Fibroblast of gingiva (primary cell): ENCODE measurements at places on chromosomes 6 and 20.
A peak's percentile ranks its signal among the peaks of the same experiment; 100 is the strongest.

DNA sequence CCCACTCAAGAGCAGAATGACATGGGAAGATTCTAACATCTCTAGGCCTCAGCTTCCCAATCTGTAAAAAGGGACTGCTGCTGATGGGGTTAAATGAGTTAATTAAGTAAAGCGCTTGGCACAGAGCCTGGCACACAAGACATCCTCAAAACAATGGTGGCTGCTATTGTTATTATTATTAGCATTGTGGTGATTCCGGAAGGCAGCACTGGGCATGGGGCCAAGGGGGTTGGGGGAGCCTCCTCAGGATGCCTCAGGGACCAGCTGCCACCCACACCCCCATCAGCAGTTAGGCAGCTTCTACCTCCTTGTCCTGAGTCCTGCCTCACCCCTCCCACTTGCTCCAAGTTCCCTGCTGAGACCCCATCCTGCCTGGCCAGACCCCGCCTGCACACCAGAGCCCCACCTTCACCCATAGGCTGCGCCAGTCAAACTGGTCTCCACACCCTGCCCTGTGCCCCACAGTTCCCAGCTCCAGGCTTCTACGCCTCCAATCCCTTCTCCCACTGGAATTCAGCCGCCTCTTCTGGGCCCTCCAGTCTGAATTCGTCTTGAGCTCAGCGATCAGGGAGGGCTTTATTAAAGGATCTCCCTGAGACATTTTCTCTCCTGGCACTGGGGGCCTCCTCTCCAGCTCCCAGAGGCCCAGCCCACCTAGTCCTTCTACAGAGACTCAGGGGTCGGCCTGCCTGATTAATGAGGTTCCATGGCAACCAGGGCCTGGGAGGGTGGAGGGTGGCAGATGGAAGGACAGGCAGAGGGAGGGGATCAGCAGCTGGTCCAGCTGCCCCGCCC is 1.5 kb downstream of the E2F1 start:
- DNase-seq = no peak

DNA sequence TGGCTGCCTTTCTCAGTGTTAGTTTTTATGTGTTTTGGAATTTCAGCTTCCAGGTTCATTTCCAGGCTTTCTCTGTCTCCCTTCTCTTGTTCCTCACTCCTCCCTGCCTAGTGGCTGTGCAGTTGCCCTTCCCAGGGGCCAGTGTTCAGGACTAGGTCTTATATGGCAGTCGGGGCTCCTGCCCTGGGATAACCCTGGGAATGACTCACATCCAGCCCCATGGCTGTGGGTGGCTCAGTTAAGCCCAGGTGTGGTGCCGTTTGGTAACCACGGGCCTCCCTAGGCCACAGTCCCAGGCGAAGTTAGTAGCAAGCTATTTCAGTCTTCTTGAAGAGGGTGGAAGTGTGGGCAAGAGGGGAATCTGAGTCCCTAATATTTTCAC is 57.4 kb upstream of the DDR1 start:
- no peak for DNase-seq

DNA sequence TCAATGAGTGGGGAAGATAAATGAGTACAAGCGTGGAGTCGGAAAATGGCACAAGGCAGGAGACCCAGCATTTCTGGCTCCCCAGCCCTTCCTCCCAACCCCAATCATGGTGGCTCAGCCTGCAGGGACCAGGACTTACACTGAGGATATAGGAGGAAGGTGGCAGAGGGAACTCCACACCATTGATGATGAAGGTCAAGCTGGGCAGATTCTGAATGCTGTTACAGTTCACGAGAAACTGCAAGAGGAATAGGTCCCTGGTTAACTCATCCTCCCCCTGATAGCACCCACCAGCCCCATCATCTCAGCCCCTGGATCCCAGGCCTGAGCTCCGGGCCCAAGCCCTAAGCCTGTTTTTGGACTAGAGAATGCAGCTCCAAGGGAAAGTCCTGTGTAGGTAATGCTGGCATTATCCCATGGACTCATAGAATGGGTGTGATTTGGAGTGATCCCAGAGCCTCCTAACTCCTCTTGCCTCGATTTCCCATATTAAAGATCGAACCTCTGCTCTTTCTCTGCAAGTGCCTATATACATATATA is 2.3 kb upstream of the TFEB start:
- no peak for DNase-seq

DNA sequence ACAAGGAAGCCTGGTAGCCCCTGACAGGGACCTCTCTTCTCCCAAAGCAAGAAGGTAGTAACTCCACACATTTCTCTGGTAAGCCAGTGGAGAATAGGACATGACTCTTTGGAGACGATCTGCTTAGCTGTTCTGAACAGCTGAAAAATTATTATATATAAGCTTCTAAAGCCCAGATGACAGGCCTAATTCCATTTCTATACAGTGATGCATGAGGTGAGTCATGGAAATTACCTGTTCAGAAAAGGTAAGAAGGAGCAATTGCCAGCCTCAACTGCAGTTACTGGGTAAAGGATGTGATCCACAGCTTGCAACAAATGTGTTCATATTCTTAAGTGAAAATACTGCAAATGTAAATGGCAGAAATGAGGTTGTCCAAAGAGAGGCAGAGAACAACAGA is 54.0 kb downstream of the PREP start:
- no peak for DNase-seq

DNA sequence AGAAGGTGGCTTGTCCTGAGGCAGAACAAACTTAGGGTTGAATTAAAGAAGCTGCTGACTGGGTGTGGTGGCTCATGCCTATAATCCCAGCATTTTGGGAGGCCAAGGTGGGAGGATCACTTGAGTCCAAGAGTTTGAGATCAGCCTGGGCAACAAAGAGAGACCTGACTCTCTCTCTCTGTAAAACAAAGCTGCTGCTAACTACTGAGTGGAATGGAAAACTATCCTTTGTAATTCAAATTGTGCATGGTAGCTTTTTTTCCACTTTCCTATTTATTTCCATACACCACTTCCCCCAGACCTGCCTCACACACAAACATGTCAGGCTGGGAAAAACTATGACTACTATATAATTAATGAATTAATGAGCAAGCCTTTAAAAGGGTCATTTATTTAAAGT is 437.1 kb downstream of the CDC5L start:
- no peak for DNase-seq

- no peak for DNase-seq
Measured at GRCh38 chr20:43726811-43727338, at the start of gene GTSF1L. Gene GTSF1L (minus strand): TSS chr20:43727002. CDS start chr20:43726694, 308 bp downstream.

DNA sequence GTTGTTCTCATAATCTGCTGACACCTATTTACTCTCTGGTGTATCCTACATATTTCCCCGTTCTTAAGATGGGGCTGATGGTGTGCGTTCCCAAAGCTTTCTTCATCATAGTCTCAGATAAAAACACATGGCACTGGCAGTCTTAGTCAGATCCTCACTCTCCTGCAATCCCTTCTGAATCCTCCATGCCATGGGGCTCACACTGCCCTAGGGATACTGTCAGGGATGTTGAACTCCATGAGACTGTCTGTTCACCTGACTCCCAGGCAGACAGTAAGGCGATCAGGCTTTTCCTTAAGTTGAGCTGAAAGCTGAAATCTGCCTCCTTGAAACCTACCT is 76.0 kb downstream of the SLX4IP start:
- DNase-seq = no peak

- no peak for DNase-seq
Measured at GRCh38 chr20:36873498-36874189, 2.3 kb upstream of the TLDC2 start.

DNA sequence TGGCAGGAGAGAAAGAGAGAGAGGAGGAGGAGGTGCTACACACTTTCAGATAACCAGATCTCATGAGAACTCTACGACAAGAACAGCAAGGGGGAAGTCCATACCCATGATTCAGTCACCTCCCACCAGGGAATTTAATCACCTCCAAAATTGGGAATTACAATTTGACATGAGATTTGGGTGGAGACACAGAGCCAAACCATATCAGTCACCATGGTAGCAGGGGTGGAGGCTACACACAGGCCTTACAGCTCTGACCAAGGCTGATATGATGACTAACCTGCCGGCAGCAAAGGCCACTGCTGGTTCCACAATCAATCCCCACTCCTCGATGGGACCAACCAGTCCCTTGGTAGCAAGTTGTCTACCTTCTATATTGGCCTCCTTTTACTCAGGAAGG is 13.6 kb upstream of the RBM24 start:
- no peak for DNase-seq

DNA sequence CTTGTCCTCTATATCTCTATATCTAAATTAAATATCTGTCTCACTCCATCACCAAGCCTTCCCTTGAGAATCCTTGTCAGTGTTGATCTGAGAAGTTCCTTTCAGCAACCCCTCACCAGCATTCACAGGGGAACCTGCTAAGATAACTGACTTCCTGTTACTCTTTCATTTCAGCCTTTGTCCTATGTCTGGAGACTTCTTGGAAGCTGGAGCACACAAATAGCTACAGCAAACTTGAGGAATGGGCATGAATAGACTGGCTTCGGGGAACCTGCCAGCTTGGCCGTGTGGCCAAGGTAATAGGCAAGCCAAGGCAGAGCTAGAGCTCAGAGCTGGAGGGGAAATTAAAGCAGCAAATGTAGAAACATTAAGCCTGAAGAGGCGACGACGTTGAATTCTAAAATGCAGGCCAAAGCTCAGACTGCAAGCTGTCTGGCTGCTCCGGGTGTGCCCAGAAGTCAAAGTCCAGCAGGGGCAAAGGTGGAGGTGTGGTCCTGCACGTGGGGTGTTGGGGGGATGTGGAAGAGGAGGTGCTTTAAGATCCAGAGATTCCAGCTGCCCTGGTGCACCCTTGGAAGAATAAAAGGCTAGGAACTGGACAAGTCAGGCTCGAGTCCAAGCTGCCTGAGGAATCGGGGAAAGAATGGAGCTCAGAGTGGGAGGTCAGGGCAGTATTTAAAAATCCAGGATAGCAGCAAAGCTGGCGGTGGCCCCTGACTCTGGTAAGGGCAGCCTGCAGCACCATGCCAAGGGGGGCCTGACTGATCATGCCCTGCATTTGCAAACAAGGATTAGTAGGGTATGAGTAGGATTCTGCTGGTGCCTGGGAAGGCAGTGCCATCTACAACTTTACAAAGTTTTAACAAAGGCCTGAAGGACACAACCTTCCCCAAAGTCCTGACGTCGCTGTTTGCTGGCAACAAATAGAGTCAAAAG is 185.0 kb upstream of the SGK1 start:
- DNase-seq = no peak

- DNase-seq = no peak
Measured at GRCh38 chr6:54578261-54578660, 268.3 kb upstream of the FAM83B start.

DNA sequence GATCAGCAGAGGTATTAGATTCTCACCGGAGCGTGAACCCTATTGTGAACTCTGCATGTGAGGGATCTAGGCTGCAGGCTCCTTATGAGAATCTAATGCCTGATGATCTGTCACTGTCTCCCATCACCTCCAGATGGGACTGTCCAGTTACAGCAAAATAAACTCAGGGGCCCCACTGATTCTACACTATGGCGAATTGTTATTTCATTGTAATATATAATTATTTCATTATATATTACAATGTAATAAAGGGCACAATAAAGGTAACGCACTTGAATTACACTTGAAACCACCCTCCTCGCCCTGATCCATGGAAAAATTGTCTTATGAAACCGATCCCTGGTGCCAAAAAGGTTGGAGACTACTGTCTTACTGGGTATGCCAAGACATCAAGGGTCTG is 18.6 kb downstream of the PRKN start:
- DNase-seq = no peak

GRCh38 chr6:11854408-11855165 is 76.0 kb upstream of the ADTRP start:
- DNase-seq = peak; percentile 55

- no peak for DNase-seq
Measured at GRCh38 chr6:6202886-6203285, 117.6 kb downstream of the F13A1 start.

DNA sequence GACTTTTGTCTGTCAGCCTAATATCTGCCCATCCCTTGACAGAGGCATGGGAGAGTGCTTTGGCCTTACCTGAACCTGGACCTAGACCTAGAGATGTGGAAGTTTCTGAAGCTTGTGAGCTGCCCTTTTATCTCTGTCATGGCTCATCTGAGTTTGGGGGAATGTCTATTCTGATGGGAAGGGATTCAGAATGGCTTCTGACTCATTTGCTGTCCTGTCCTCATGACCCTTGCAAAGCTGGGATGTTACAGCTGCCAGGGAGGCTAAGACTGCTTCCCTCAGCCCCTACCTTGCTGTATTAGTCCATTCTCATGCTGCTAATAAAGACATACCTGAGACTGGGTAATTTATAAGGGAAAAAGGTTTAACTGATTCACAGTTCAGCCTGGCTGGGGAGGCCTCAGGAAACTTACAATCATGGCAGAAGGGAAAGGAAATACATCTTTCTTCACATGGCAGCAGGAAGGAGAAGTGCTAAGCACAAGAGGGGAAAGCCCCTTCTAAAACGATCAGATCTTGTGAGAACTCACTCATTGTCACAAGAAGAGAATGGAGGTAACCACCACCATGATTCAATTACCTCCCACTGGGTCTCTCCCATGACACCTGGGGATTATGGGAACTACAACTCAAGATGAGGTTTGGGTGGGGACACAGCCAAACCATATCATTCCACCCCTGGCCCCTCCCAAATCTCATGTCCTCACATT is 252.2 kb downstream of the ERMARD start:
- no peak for DNase-seq

DNA sequence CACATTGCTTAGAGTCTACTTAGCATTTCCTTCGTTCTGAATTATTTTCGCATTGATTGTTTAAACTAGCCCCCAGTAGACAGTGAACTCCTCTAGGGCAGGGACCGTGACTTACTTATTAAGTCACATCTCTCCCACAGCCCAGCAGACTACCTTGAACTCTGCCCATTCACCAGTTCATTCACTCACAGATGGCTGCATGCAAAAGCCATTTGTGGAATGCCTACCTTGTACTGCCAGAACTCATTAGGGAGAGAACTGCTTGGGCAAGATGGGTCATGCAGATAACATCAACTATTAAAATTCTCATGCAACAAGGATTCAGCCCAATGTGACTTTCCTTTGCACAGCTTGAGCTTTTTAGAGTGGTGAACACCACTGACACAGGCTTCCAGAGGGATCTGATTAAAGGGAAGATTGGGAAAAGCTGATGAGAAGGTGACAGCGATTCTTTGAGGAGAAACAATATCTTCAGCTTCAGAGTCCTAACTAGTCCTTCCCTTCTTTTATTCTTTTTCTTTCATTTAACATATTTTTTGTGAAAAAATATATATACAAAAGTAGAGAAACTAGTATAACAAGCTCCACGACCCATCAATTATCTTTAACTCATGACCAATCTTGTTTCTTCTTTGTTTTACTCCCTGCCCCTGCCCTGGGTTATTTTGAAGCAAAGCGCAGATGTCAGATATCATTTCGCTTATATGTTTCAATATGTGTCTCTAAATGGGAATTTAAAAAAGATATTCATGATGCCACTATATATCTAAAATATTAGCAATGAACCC is 273.9 kb downstream of the CDC5L start:
- peak; percentile 43 for DNase-seq

DNA sequence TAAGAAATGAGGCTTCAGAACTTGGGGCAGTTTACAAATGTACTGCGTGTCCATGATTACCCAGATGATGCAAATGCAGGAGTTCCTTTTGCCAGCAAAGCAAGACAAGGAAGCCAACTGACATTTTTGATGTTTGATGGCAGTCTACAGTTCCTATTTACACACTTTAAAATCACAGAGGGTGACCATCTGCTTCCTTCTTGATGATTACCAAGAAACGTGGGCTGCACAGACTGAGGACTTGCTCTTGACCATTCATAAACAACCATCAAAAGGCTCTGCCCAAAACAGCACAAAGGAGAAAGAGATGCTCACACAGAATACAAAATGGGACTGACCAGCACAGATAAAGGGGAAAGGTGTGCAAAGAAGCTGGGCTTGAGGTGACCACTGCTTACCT is 79.8 kb upstream of the TRAF3IP2 start:
- no peak for DNase-seq

GRCh38 chr6:6411115-6411514 is 90.7 kb upstream of the F13A1 start:
- no peak for DNase-seq

GRCh38 chr6:75266716-75267291 is 17.8 kb downstream of the TMEM30A start:
- peak; percentile 52 for DNase-seq
